ENCODE measurements at places on chromosomes 4 and X.

DNA sequence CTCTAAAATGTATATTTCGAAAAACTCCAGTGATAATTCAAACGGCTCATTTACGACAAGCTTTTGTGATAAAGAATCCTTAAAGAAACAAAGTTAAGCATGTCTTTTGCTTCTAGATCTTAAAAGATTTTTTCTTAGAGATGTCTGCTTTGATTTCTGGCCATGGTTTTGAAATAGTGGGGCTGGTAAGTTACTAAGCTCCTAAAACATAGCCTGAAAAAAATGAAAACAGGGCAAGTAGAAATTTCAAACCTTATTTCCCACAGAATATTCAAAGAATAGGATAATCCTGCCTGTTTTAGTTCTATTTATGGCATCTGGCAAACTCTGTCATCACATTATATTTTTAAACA, 318.3 kb downstream of the ARHGAP24 start:
- DNase-seq: no peak

- no peak for DNase-seq
Observed at GRCh38 chrX:49166914-49167739, 4.6 kb downstream of the MAGIX start.

- DNase-seq: no peak
Observed at GRCh38 chr4:40205259-40206198, 8.7 kb downstream of the RHOH start.

DNA sequence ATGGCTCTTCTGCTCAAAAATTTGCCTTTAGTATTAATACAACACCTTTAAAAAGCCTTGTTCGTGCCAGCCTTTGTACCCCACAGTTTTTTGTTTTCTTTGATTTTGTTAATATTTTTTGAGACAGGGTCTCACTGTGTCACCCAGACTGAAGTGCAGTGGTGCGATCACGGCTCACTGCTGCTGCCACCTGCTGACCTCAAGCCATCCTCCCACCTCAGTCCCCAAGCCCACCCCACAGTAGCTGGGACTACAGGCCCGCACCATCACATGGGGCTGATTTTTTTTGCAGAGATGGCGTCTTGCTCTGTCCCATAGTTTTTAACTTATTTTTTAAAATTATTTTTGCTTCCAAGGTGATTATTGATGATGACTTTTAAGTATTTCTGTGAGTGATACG, 134.0 kb downstream of the HTR2C start:
- DNase-seq: no peak

DNA sequence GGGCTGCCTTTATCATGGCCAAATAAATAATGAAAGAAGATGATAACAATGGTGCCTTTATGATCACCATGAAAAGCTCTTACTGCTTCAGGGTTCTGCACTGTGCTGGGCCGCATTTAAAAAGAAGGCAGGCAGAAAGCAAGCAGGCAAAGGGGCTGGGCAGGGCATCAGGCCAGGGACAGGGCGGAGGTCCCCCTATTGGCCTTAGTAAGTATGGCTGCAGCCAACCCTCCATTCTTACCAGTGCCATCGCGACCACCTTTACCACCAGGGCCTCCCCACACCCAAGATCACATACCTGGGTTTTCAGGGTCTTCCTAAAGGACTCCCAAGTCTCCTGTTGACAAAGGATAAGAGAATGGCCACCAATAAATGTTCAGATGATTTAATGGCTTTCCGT, 38.9 kb downstream of the CNGA2 start:
- no peak for DNase-seq

DNA sequence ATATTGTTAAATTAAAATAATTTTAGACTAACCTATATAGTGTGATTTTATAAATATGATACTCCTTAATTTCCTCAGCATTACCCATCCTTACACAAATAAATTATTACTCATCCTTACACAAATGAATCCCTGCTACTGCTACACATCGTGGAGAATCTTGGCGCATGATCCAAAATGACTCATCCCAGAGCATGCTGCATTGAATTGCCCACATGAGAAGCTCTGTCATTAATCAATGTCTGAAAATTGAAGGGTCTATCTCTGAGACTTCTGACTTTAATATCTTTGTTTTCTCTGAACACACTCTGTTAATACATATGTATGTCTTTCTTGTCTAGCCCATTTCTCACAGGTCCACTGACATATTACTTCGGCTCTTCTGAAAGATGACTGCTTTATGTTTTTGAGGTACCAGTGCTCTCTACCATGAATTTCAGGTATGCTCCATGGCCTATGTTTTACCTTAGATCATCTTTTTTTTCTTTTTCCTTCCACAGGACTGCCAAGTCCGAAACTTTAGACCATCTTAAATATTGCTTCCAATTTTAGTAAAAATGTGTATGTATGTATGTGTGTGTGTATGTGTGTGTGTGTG, 15.7 kb upstream of the DUSP21 start:
- no peak for DNase-seq

DNA sequence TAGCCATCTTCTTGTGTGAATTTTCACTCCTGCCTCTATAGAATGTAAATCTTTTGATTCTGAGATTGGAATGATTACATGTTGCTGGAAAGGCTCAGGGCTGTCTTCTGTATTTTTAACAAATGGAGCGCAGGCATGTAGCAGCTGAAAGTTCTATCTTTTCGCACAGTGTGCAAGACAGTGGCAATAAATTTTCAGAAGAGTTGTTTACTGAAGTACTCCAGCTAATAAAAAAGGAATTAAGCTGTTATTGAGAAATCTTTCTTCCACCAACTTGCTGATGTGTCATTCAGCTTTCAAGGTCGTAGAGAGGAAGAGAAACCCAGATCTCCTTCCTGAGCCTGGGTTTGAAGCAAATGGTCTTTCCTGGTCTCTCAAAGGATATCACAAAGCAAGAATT, 122.0 kb upstream of the PUDP start:
- DNase-seq: no peak

DNA sequence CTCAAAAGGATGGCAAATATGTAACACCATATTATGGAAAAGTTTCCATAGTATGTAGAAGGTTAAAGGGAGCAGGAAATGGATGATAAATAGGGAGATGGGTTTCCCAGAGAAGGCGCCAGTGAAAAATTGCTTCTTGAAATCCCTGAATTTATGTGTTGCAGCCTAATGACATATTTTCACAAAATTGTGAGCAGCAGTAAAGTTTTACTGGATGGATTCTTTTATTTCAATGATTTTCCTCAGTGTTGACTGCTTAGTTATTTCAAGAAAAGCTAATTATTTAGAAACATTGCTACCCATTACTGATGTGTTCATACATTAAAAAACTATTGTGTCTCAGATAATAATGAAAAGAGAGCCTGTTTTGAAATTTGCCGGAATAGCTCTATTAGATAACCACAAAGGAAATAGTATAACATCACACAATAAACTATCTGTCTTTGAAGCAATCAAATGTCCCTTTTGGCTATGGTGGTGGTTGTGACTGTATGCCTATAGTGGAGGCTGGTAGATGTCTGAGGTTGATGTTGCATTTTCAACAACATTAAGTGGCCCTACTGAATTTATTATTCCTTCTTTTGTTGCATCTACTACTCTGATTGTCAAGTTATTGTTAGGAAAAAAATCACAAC, 169.9 kb upstream of the HAND2 start:
- no peak for DNase-seq

DNA sequence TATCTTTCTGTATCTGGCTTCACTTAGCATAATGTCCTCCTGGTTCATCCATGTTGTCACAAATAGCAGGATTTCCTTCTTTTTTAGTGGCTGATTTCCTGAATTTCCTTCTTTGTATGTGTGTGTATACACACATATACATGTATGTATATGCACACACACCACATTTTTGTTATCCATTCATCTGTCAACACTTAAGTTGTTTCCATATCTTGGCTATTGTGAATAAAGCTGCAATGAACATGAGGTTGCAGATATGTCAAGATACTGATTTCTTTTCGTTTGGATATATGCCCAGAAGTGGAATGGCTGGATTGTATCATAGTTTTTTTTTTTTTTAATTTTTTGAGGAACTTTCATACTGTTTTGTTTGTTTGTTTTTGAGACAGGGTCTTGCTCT, 76.2 kb downstream of the WNK3 start:
- DNase-seq: no peak

- DNase-seq: no peak
Observed at GRCh38 chr4:188194421-188194820, 55.2 kb downstream of the TRIML1 start.

DNA sequence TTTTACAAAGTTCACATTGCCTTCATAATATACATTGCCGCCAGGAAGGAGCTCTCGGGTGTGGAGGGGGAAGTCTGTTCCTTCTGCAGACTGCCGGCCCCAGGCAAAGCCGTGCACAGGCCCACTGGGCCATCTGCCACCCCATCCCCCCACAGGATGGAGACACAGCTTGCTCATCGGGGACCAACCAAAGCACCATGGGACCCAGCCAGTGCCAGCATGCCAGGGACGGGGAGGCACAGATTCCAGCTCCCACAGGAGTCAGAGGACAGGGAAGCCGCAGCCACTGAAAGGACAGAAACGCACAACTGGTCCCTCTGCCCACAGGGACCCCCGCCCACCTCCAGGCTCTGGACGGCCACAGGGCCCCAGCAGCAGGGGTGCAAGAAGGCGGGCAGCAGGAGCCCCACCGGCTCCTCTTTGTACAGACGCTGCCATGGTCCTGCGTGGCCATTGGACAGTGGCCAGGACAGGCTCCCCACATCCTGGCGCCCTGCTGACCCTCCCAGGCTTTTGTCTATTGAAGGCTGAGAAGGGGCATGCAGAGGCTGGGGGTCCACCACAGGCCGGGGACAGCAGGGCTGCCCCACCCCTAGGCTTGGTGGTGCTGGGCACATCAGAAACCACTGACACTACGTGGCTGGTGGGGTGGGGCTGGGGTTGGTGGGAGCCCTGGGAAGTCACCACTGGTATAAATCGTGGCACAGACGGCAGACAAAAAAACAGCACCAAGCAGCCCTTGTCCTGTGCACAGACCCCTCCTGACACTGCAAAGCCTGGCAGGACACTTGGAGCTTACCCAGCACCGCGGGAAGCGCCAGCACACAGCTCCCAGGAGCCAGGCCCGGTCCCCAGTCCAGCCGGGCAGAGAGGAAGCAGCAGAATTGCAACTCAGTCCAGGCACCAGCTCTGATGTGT, 89.0 kb downstream of the FAM53A start:
- DNase-seq: no peak

GRCh38 chr4:155367608-155368007, 9.2 kb downstream of the MAP9 start:
- no peak for DNase-seq

- no peak for DNase-seq
Observed at GRCh38 chr4:80073473-80074008, 512 bp upstream of the ANTXR2 start.

- DNase-seq: no peak
Observed at GRCh38 chr4:3879681-3880614, 113.8 kb downstream of the ADRA2C start.

DNA sequence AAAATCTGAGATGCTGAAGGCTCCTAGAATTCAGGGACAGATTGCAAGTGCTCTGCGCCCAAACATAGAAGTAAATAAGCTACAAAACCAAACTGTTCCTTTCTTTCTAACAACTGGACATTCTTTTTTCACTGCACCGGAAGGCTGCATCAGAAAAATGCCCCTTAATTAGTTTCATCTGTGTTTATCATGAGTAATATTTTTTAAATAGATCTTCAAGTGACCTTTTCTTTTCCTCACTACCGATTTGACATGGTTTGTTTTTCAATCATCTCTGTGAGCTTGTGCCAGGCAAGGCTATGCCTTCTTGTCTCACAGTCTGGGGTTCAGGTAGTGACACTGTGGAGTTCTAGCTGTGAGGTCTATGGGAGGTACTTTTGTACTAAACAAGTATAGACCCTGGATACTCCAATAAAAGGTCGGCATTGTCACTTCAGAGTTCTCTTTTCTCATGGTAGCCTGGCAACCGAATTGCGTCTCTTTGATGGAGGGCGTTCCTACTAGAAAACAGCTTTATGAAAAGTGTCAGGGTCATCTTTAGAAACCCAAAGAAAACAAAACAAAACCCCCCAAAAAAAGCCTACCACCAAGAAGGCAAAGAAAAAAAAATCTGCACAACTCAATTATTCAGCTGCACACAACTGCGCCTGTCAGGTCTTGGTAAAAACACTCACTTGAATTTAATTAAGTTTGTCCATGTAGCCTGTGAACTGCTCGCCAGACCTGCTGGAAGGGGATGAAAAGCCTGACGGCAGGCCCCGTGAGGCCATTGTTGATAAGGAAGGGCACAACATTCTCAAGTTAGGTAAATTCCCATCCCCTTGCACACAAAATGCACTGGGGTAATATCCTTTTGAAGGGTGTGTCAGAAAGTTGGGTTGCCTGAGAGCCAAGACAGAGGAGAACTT, 22.8 kb upstream of the ADAMTS3 start:
- no peak for DNase-seq

- DNase-seq: no peak
Observed at GRCh38 chr4:82519072-82519471, 42.7 kb downstream of the TMEM150C start.

- peak; percentile 86 for DNase-seq
Observed at GRCh38 chr4:82429728-82430192, 502 bp downstream of the HNRNPDL start.

- no peak for DNase-seq
Observed at GRCh38 chr4:25310803-25311166, 1.8 kb upstream of the ZCCHC4 start.

DNA sequence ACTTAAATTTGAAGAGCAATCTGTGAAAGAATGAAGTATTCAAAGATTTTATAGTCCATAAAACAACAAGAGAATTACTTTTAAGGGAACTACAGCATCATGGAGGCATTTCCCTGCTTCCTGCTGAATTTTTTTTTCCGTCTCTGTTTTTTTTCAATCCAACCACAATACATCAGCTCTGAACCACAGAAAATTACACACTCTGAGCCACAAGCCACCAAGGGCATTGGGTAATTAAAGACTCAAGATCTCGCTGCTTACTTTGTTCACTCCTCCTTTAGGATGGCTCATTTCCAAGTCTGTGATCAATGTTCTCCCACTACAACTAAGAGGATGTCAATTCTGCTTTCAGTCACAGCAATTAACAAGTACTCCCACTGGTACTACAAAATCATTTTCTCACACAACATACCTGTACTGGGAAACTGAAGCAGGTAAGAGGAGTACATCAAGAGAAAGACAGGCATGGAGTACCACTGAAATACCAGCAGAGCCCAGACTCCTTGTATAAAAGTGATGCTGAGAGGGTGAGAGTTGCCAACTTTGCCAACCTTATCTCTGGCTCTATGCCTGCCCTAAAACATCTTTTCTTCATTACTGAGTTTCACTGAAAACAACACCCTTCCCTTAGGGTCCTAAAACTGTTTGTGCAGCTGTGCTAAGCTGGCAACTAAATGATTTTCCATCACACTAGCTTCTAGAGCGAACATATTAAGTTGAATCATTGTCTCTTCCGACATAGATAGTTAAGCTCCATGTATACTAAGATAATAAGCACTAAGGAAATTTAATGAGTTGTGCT, 105.8 kb upstream of the MAGEB18 start:
- DNase-seq: no peak

- DNase-seq: peak; percentile 23
Observed at GRCh38 chrX:153379971-153380581, 21.1 kb downstream of the PNMA6E start.

DNA sequence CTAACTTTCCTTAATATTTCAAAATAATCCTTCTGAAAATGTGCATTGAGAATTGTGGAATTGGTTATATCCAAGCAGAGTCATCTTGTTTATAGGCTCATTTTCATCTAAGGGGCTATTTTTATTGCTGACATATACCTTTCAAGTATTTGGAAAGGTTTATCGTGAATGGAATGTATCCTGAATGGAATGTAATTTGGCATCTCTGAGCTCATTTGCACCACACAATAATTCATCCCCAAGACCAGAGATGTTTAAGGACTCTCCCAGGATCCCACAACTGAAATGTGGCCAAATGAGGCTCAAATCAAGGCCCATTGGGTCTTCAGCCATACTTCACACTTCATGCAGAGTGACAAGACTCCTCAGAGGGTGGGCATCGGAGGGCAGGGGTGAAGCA, 7.5 kb upstream of the SETD7 start:
- no peak for DNase-seq
